NCI-H748 treated with DMSO at 0.1 percent for 48 hours (cell line): ENCODE measurements at places on chromosomes 6 and 20.

GRCh38 chr6:34332251-34333198 is 59.9 kb downstream of the NUDT3 start:
- no peak for DNase-seq

DNA sequence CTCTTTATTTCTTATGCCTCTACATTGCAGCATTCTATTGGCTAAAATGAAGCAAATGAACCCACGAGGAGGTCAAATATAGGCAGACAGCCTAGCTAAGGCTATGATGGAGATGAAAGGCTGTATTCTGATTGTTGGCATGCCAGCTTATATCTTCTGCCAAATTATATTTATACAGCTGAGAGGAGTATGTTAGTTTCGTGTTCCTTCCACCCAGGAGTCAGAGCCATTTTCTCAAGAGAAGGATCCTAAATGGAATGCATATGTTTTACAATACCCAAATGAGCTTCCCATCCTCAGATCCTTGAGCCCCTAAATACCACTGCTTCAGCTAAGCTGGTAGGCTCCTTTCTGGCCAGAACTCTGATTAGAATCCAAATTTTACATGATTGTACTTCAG is 178.4 kb upstream of the HDDC2 start:
- DNase-seq: no peak

- DNase-seq: no peak
Measured at GRCh38 chr20:44714701-44715498, at the start of gene CCN5. Gene CCN5, plus strand, starts transcription at chr20:44715369. Its CDS starts 22 bp downstream, at chr20:44715391.

DNA sequence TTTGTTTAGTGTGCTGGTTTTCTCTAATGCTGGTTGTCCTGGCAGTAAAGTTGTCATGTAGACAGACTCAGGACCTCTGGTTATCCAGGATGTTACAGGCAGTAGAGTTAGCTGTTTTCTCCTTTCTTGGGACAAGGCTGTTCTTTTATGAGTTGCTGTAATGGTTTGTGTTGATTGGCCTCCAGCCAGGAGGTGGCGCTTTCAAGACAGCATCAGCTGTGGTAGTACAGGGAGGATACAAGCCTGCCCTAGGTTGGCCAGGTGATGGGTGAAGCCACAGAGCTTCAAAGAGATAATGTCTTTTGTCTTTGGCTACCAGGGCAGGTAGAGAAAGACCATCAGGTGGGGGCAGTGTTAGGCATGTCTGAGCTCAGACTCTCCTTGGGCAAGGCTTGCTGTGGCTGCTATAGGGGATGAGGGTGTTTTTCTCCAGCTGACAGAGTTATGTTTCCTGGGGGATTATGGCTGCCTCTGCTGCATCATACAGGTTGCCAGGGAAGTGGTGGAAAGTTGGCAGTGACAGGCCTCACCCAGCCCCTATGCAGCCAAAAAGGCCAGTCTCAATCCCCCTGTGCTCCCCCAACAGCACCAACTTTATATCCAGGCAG is 127.2 kb upstream of the TAB2 start:
- peak; percentile 14 for DNase-seq

DNA sequence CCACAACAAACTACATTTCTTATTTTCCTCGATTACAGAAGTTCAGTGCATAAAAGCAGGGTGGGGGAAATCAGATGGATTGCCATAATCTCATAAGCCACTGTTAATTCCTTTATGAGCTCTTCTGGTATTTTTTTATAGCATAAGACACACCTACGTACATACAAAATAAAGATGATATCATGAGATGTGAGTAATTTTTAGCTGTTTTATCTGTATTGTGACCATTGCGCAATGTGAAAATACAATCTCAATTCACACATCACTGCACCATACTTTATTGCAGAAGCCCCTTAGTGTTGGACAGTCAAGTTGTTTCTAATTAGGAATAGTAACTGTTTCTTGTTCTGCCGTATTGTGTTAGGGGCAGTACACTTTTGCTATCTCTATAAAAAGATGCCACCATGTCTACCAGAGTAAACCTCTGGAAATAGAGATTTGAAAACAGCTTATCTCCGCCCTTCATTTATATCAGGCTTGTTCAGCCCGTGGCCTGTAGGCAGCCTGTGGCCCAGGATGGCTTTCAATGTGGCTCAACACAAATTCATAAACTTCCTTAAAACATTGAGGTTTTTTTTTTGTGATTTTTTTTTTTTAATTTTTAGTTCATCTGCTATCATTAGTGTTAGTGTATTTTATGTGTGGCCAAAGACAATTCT is 90.4 kb downstream of the FARS2 start:
- no peak for DNase-seq

GRCh38 chr20:44422083-44422482 is 53.6 kb upstream of the TTPAL start:
- no peak for DNase-seq

DNA sequence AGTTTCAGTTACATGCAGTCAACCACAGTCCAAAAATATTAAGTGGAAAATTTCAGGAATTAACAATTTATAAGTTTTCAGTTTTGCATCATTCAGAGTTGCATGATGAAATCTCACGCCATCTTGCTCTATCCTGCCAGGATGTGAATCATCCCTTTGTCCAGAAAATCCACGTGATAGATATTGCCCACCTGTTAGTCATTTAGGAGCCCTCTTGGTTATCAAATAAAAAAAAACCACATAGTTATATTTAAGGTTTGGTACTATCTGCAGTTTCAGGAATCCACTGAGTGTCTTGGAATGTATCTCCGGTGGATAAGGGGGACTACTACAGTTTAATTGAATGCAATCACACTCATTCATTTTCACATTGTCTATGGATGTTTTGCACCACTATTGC is 1249.0 kb upstream of the CITED2 start:
- no peak for DNase-seq

GRCh38 chr6:134474955-134475354 is 157.0 kb upstream of the SGK1 start:
- no peak for DNase-seq

GRCh38 chr6:124226396-124226795 is 422.7 kb downstream of the NKAIN2 start:
- DNase-seq: no peak

DNA sequence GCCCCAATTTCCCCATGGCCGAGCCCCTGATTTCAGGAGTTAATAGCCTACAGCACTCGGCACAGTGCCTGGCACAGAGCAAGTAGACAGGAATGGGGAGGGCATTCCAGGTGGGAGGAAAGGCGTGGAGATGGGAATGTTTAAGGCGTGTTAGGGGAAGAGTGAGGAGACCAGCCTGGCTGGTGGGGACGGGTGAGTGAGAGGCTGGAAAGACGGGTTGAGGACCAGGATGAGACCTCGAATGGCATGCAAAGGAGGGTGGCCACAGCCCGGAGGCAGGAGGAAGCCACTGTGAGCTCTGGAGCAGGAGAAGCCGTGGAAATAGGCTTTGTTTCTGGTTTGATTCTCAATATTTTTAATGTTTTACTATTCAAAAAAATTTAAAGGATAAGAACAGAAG is 49.5 kb downstream of the CEBPB start:
- no peak for DNase-seq

GRCh38 chr20:17617868-17618672 is 48.2 kb downstream of the DSTN start:
- DNase-seq: no peak

GRCh38 chr6:6746333-6746969 is 157.9 kb downstream of the LY86 start:
- DNase-seq: no peak

DNA sequence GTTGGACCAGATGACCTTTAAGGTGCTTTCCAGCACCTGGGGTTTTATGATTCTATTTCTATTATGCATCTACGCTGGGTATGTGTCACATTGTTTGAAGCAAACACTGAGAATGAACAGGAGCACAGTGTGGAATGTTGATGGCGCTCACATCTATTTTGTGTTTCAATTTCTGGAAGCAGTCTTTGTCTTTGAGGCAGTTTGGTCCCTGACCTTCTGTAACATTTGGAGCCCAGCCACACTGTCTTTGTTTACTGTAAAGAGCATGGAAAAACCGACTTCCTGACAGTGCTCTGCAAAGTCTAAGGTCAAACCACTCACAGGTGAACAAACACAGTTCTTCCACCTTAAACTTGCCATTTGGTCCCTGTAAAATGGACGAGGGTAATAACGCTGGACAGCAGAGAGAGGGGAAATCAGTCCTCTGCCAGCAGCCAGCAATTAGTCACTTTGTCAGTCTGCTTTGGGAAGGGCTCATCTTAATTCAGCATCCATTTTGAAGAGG is 155.5 kb downstream of the PRL start:
- DNase-seq: peak; percentile 99

- DNase-seq: no peak
Measured at GRCh38 chr6:144447472-144447871, 162.3 kb downstream of the UTRN start.

- DNase-seq: no peak
Measured at GRCh38 chr20:49646528-49646927, 67.2 kb downstream of the B4GALT5 start.

DNA sequence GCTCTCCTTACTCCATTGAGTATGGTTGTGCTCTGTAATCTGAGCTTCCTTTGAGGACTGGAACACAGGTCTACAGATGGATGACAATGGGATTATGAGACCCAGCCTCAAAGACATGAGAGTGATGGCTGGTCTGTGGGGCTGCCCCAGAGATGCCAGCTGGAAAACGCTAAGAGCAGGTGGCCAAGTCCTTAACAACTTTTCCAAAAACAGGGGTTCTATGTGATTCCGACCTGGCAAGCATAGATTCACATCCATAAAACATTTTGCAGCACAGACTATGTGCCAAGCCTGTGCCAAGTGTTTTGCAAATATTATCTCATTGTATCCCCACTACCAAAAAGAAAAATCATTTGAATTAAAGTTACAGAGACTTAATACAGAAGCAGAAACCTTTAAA is 270.4 kb downstream of the PTPRT start:
- no peak for DNase-seq

GRCh38 chr6:30363459-30363858 is 18.5 kb downstream of the RPP21 start:
- no peak for DNase-seq

DNA sequence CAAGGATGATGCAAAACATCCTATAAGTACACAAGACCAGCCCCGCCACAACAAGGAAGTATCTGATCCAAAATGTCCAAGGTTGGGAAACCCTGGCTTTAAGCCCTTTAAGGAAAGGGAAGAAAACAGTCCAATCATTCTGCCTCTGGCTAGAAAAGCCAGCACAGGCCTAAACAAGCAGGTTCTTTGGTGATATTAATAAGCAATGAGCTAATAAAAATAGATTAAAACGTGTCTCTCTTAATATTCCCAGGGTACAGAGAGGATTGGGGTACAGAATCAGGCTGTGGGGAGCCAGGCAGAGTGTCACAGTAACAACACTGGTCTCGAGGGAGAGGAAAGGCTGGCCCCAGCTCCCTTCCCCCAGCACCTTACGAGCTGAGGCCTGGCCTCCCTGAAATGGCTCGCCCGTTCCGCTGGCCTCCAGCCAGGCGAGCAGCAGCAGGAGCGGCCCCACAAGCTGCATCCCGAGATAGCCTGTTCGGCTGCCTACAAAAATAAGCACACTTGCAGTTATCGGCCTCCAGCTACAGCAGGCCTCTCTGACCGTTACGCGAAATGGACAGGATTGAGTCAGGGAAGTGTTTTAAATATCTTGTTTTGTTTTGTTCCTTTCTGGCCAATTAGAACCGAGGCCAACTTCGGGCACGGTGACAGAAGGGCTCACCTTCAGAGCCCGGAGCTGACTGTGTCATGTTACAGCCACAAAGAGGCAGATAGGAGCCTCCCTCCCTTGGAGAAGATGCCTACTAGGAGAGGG is 4.0 kb upstream of the ZMYND8 start:
- DNase-seq: peak; percentile 75

- no peak for DNase-seq
Measured at GRCh38 chr6:90384720-90385119, 88.1 kb upstream of the BACH2 start.

DNA sequence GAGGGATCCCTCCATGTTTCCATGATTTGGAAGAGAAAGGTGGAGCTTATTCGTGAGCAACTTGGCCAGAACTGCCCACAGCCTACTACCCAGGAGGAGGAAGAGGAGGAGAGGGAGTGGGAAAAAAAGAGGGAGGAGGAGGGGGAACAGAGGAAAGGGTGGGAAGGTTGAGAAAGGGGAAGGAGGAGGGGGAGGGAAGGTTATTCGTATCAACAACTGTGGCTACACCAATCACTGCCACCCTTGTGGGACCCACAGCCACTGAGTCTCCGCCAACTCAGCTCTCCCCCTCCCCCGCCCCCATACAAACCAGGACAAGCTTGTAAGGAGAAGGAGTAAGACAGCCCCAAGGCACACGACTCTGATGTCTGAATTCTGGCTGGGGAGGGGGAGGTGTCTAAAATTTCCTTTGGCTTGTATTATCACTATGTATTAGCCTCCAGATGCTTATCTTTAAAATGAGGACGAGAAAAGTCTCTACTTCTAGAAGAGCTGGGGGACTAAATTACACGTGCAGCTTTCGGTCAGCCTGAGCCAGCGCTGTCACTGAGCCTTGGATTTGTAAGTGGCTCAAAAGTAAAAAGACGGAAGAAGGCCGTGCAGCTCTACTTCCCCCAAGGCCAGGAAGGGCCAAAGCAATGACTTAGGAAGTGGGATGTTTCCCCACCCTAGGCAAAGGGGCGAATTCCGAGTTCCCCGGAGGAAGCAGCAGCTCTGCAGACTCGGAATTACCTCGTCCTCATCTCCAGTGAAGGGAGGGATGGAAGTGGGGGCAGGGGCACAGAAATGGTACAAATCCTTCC is 1.0 kb downstream of the FKBP1A start:
- no peak for DNase-seq

- DNase-seq: no peak
Measured at GRCh38 chr6:142058551-142059290, 74.0 kb upstream of the GJE1 start.

DNA sequence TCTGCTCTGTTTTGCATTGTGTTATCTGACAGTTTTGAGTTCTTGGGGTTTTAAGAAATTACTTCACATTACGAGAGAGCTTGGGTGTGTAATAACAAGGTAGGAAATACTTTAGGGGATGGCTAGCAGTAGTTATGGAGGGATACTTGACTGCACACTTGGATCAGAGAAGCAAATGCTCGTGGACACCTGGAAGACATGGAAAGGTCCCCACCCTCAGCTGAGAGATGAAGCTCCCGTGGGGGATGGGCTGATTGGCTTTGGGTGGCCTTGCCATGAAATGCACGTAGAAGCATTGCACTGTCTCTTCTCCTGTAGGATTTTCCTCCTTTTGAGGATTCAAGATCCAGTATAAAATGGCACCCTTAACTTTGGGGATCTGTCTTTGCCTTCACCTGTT is 61.5 kb upstream of the UNC93A start:
- no peak for DNase-seq

DNA sequence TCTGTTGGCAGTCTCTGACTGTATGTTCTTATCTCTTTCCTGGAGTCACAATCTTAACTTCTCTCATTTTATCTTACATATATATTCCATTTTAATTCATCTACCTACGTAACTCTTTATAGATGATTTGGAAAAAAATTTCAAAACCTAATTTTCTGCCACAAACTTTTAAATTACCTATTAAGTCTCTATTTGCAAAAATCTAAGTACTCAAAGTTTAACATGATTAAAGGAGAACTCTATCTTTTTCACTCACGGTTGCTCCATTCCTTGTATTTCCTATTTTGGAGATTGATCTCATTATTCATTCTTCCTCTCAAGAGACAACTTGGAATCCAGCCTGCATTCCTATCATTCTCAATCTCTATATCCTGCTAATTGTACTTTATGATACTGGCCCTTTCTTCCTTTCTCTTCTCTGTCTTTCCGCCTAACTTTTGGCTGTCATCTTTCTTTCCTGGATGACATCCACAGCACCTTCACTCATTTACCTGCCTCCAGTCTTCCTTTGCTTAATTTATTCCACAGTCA is 1071.1 kb upstream of the CITED2 start:
- no peak for DNase-seq
